ENCODE measurements at places on chromosomes 5 and 9.

GRCh38 chr5:172770675-172771438 is at the start of gene DUSP1:
DUSP1 (minus strand) TSS chr5:172771195; CDS start chr5:172770952, 243 bp downstream.
- peak; percentile 97 for DNase-seq

GRCh38 chr5:10403829-10404228 is 37.9 kb upstream of the ROPN1L start:
- no peak for DNase-seq

GRCh38 chr9:10168241-10168640 is 444.6 kb downstream of the PTPRD start:
- no peak for DNase-seq

DNA sequence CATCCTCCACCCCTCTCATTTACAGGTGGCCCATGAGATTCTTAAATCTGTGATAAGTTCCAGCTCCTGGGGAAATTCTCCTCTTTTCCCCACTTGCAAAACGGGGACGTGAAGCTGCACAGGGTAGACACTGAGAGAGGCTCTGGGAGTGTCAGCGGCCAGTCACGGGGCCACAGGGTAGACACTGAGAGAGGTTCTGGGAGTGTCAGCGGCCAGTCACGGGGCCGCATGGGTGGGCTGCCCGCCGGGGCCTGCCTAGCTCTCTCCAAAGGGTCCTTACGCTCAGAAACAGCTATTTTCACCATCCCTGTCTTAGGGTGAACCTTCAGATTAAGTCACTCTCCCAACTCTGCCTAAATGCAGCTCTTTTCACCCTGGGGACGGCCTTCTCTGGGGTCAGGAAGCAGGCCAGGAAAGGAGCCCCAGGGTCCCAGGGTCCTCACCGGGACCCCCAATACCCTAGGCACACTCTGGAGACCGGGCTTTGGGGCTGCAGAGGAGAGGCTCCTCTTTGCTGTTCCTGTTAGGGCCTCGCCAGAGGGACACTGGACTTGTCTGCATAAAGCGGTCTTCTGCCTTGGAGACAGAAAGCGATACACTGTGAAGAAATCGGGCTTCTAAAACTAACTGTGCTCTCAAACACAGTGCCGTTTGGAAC is 1.5 kb downstream of the FAM78A start:
- DNase-seq = no peak

DNA sequence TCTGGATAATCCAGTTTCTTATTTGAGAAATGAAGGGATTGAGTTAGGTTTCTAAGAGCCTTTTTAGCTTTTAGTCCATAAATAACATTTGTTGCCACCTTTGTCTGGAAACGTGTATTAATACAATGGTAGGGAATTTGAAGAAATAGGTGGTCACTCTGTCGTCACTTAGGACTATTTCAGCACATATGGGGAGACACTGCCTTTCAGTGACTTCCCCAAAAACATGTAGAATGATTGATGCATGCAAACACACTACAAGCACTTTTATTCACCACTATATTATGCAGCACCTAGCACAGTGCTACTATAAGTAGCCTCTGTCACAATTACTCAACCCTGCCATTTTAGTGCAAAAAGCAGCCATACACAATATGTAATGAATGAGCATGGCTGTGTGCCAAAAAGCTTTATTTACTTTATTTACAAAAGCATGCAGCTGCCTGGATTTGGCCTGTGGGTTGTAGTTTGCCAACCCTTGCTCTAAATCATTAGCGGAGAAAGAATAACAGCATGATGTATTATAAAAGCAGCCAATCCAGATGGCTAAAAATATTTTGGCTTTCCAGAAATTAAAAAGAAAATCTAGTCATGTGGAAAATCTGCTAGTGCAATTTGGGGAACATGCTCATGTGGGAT is 154.2 kb upstream of the HMHB1 start:
- DNase-seq = no peak

GRCh38 chr9:18720691-18721090 is 246.7 kb downstream of the ADAMTSL1 start:
- no peak for DNase-seq

GRCh38 chr9:69949396-69949795 is 94.3 kb upstream of the MAMDC2 start:
- DNase-seq = no peak

- DNase-seq = no peak
Measured at GRCh38 chr5:1040571-1040970, 32.0 kb downstream of the NKD2 start.
